ENCODE measurements at places on chromosomes 2 and 18.

DNA sequence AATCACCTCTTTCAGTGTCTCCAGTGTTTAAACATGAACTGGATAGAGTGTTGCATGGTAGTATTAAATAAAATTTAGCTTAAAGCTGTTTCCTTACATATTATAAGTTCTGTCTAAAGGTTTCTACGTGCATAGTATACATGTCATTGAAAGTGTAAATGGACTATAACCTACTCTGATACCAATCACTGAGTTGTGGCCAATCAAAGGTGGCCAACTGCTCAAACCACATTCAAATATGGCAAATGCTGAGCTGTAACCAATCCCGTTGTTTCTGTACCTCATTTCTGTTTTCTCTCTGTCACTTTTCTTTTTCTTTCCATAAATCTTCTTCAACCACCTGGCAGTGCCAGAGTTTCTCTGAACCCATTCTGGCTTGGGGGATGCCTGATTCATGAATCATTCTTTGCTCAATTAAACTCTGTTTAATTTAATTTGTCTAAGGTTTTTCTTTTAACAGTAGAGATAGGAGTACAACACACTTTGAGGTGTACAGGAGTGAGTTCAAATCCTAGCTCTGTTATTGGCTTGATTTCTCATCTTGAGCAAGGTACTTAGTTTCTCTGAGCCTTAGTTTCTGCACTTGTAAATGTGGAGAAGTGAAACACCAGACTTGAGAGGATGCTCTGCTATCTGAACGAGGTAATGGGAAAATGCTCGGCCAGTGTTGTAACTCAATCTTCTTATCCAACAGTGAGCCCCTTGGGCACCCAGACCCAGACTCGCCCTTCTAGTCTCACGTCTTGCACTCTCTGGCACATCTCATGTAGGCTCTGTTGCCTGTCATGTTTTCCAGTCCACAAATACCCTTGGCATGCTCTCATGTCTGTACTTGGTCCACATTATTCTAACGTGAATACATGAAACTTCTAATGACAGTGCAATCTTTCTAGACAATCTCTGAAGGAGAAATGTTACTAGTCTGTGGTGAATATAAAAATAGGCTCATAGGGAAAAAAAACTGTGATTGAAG lies 228.0 kb downstream of the PIK3C3 start:
- no peak for DNase-seq

DNA sequence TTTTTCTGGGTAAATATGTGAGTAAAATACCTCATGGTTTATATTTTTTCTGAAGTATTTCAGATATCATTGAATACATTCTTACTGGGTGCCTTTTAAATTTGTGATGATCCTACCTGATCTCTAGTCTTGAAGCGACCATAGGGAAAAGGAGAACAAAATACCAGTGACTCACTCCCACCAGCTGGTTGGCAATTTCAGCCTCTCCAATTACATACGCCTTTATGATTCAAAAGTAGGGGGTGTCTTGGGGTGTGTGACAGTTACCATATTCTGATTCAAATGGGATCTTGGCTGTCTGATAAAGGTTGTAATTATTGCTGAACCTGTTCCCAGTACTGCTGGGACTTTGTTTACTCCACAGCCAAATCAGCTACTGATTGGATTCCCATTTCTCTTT lies 175.9 kb upstream of the NXPH2 start:
- DNase-seq: no peak

- DNase-seq: no peak
These were observed 89.0 kb upstream of the SERTAD2 start for GRCh38 chr2:64742678-64743077.

DNA sequence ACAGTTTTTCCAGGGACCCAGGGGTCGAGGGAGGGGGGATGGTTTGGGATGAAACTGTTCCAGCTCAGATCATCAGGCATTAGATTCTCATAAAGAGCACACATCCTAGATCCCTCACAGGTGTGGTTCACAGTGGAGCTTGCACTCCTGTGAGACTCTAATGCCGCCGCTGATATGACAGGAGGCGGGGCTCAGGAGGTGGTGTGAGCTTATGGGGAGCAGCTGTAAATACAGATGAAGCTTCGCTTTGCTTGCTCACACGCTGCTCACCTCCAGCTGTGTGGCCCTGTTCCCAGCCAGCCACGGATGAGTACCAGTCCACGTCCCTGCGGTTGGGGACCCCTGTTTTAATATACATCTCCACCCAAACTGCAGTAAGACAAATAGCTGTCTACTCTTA lies 204.2 kb downstream of the AGAP1 start:
- DNase-seq: no peak

DNA sequence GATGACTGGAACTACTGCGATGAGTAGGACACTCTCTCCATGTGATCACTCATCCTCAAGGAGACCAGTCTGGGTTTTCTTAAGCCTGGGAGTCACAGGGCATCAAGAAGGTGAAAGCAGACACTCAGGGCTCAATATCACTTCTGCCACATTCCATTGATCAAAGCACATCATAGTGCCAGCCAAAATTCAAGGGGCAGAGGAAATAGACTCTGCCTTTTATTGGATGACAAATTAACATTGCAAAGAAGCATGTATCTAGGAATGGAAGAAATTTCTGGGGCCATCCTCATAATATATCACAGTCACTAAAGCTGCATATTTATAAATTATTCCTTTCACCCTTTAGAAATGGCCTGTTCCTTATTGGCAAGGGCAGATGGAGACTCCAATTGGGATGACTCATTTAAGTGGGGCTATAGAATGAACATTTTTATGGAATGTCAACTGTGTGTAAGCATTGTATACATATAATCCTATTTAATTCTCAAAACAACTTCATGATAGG lies 114.8 kb upstream of the CDC42EP3 start:
- DNase-seq: no peak

- DNase-seq: no peak
These were observed 116.0 kb downstream of the TRIM43 start for GRCh38 chr2:95707837-95708236.
